ENCODE measurements at places on chromosomes 3 and 15. TPM values are rescaled to one million over a fixed set of nuclear protein-coding genes. Genes with fewer than 3 reads are reported as not detected.

Gene CD200R1
- 3.8 TPM for total RNA-seq

Gene SOX14
- total RNA-seq: not detected

Gene BOC
- total RNA-seq: 1.9 TPM

Gene SLC2A2
- total RNA-seq: not detected

Gene ABI3BP
- not detected for total RNA-seq

Gene FAH
- total RNA-seq: 90.5 TPM

Gene FEZF2
- not detected for total RNA-seq
